ENCODE measurements at places on chromosomes 6 and 20.

DNA sequence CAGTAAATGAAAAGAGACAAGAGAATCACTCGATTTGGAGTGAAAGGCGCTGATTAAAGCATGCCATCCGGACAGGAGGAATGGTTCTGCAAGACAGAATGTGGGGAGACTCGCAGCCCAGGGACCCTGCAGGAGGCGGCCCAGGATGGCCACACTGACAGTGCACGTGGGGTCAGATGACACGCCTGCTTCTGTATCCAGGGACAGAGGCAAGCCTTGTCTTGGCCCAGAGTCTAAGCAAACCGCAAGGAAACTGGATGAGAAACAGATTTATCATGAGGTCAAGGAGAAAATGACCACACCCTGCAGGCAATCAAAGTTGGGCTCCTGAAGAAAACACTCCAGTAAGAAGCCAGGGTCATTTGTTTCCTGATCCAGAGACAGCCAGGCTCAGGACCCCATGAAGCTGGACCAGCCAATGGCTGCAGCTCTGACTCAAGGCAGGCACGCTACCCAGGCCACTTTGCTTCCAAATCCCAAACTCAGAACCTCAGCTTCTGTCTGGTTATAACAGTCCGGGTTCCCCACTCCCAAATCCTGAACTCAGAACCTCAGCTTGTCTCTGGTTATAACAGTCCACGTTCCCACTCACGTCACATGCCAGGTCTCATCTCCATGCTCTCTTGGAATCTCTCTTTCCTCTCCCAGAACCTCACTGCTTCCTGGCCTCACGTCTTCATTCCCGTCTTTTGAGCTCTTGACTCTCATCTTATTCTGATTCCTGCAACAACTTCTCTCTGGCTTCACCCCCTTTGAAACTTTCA is 144.9 kb upstream of the THBS2 start:
- no peak for DNase-seq

- DNase-seq, result no peak
Measured at GRCh38 chr6:48136856-48137255, 25.9 kb upstream of the PTCHD4 start.

DNA sequence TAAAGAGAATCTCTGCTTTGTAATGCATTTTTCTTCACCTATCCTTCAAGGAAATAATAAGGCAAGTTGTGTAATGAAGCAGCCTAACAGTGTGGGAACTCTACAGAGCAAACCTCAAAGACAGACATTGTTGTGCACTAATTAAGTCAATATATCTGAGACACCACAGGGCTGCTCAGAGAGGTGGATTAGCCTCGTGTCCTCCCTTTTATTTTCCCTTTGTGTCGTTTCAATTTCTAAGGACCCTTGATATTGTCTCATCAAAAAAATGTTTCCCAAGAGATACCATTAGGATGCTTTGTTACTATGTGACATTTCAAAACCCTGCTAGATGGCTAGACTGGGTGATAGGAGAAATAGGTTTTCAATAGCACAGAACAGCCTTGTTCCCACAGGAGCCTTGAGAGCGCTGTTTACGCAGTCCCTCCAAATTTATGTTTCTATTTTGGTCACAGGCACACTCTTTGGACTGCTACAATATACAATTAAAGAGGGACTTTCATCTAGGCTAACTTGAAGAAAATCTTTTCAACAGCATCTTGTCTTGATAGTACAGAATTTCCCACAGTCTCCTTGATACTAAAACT is 23.1 kb downstream of the UBE3D start:
- DNase-seq, result no peak

DNA sequence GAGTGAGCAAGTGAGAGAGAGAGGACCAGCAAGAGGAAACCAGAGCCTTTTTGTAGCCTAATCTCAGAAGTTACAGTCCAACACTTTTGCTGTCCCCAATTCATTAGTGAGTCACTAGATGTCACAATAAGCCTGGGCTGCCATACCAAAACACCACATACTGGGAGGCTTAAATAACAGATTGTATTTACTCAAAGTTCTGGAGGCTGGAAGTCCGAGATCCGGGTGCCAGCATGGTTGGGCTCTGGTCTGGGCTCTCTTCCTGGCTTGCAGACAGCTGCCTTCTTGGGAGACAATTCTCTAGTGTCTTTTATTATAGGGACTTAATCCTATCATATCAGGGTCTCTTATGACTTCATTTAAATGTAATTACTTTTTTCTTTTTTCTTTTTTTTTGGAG is 50.7 kb upstream of the FERMT1 start:
- DNase-seq, result no peak

GRCh38 chr20:23601715-23602114 is 4.0 kb downstream of the CST9 start:
- no peak for DNase-seq

DNA sequence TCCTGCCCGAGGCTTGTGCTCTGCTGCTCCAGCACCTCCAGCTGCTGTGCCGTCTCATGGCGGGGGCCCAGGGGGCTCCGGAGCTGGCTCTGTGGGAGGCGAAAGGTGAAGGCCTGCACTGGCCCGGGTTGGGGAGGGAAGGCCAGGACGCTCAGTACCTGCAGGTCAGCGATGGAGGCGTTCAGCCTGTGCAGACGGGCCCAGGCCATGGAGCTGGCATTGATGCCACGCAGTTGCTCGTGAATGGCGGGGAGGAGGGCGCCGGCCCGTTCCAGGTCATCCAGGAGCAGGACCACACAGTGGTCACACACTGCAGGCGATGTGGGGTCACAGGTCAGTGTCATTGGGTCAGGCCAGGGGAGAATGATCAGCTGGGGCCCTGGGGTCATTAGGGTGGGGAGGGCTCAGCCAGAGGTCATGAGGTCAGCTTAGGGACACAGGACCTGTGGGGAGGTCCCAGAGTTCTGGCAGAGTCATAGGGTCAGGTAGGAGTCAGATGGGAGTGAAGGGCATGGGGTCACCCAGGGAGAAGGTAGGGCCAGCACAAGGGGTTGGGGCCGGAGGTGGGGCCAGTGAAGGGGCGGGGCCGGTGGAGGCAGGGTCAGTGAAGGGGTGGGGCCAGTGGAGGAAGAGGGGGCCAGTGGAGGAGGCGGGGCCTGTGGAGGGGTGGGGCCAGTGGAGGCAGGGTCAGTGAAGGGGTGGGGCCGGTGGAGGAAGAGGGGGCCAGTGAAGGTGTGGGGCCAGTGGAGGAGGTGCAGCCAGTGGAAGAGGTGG is 18.0 kb downstream of the ADRM1 start:
- no peak for DNase-seq
